ENCODE measurements at places on chromosomes 4 and X.

DNA sequence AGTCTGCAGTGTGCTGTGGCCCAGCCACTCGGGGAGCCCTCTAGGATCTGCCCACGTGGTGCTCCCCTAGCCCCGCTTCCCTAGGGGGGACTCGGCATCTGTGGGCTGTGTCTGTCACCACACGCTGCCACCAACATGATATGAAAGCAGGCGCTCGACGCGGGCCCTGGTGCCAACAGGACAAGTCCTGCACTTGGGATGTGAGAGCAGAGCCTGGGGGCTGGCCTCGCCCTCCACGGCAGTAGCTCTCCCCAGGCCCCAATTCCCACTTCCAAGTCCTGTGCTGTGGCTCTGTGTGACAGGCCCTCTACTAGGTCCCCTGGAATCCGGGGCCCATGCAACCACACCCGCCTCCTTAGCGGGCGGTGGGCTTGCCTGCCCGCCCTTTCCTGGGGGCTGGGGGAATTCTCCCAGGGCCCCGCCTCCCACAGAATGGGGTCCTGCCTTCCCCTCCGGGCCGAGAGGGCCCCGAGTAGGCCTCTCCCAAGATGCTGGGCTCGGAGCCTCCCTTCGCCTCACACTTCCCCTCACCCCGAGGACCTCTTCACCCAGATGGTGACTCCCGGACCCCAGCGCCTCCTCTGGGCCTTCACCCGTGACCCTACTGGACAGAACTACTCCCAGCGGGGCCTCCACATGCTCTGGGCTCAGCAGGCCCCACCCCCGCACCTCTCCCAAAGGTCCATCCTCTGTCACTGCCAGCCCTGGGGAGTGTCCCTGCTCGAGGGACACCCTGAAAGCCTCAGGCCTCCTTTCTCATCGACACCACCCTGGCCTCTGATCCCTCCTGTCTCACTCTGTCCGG is 11.2 kb downstream of the LRPAP1 start:
- no peak for DNase-seq

DNA sequence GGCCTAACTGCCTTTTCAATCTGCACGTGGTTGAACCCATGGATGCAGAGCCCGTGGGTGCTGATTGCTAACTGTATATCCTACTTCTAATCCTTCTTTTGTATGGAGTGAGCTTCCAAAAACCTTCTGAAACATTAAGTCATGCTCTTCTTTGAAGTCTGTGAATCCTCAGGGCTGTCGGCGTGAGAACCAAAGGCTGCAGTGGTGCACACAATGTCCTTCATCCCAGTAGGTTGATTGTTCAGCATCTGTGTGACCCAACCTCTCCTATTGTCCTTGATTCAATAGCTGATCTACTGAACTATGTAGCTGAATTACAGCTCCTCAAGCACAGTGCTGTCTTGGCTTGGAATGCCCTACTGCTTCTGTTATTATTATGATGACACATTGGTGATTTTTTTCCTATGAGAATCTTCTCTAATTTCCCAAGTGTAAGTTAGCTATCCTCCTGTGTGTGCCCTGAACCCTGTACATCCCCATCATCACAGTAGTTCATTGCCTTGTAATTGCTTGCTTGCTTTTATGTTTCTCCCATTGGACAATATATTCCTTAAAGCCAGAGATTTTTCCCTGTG is 294.6 kb downstream of the TRIML1 start:
- DNase-seq, result no peak

DNA sequence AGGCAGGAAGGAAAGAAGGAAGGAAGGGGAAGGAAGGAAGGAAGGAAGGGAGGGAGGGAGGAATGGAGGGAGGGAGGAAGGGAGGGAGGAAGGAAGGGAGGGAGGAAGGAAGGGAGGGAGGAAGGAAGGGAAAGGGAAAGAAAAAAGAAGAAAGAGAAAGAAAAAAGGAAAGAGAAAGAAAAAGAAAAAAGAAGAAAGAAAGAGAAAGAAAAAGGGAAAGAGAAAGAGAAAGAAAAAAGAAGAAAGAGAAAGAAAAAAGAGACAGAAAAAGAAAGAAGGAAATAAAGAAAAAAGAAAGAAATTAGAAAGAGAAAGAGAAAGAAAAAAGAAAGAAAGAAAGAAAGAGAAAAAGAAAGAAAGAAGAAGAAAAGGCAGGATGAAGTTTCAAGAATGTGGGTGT is 15.0 kb upstream of the NHSL2 start:
- DNase-seq, result no peak

GRCh38 chr4:104868533-104868932 is 278.1 kb upstream of the TET2 start:
- no peak for DNase-seq

- no peak for DNase-seq
Measured at GRCh38 chrX:97074400-97074799, 190.7 kb downstream of the RPA4 start.

- no peak for DNase-seq
Measured at GRCh38 chrX:124984140-124984813, 335.4 kb upstream of the TEX13C start.

DNA sequence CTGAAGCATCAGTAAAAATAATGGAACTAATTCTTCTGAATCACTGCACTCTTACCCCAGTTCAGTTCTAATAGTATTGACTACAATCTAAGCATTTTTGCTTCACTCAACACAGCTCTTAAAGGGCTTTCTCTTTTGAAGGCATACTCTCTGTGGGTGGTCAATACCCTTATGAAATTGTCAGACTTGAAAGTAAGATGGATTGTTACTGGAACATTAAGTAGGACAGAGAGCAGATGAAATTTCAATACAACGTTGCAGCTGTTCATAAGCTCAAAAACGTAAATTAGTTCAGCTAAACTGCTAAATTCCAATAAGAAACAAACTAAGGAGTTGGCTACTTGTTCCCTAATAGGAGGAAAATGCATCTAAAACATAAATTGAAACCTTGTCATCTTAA is 352.3 kb upstream of the TENM3 start:
- DNase-seq, result no peak

DNA sequence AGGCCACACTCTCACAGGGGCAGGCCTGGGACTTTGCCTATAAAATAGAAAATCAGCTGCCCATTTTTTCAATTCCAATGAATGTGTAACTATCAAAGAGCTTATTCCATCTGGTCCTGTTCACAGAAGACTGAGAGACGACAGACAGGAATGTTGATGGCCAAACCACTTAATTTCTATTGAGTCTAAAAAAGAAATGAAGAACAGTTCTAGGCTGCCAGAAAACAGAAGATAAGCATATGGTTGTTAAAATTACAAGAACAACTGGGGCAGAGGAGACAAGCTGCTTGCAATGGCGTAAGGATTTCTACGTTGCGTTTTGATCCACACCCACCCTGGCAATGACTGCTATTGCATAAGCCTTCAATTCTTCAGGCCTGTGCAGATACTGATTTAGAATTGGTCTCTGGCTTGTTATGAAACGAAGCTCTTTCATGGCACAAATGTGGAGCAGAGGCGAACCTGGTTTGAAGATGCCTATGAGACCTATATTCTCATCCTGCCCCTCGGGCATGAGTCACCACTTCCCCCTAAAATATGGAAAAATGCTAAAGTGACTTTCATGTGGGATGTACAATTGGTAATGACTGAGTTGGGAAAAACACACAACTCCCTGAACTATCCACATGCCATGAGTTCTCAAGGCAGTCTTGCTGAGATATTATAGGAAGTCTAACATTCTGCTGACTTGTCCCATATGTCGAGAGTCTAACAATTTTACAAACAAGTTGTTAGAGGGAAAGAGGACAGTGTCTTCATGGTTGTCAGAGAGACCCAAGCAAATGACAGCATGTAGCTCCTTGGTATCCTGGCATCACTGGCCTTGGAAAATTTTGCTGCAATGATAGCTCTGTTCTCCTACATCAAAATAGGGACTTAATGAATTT is 37.9 kb upstream of the SORBS2 start:
- DNase-seq, result no peak

DNA sequence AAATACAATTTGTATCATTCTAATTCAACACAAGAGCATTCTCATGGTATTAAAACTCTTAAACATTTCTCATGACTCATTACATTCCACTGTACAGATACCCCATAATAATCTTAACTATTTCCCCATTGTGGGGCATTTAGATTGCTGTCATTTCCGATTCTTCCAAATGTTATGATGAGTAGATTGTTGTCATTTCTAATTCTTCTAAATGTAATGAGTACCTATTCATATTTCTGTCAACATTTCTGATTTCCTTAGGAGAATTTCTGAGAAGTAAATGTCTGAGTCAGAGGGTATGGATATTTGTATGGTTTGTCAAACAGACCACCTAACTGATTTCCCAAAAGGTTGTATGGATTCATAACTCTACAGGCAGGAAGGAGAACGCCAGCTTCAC is 8.3 kb downstream of the S100G start:
- DNase-seq, result no peak

GRCh38 chr4:52687696-52688095 is 28.6 kb upstream of the USP46 start:
- no peak for DNase-seq

- DNase-seq, result no peak
Measured at GRCh38 chr4:25403699-25404098, 26.6 kb downstream of the ANAPC4 start.

GRCh38 chr4:101977076-101977475 is 186.5 kb downstream of the BANK1 start:
- DNase-seq, result no peak

- no peak for DNase-seq
Measured at GRCh38 chr4:183347566-183347965, 25.3 kb upstream of the CLDN24 start.

DNA sequence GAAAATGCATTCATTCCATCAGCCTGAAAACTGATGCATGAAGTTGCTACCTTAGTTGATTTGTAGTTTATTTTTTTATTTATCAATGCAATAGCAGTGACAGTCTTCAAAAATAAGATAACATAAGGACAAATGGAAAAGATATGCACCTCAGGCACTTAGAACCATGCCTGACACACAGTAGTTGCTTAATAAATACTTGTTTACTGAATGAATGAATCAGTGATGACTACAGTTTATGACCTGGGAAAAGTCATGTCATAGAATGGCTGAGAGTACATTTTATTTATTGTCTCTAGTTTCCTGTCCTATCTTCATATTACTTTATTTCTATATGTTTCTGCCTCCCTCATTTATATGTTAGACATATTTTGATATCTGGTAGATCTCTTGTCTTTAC is 171.8 kb downstream of the TLL1 start:
- no peak for DNase-seq

DNA sequence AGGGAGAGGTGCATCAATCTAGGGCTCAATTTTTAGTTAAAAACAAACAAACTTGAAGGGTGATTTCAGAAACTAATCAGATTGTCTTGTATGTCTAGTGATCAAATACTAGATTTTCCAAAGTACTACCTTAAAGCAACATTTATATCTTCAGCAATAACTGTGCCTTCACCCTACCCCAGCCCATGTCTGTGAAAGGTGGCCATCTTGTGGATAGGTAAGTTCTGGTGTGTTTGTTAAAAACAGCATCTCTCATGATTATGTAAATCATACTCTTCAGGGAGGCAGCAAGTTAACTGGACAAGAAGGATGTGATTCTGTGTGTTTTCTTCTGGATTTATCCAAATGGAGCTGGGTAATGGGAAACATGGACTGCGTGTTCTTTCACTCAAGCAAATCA is 81.4 kb upstream of the ACSL1 start:
- no peak for DNase-seq

- DNase-seq, result no peak
Measured at GRCh38 chr4:60865273-60865672, 334.9 kb upstream of the ADGRL3 start.

- no peak for DNase-seq
Measured at GRCh38 chrX:51148848-51149247, 183.8 kb upstream of the NUDT10 start.

DNA sequence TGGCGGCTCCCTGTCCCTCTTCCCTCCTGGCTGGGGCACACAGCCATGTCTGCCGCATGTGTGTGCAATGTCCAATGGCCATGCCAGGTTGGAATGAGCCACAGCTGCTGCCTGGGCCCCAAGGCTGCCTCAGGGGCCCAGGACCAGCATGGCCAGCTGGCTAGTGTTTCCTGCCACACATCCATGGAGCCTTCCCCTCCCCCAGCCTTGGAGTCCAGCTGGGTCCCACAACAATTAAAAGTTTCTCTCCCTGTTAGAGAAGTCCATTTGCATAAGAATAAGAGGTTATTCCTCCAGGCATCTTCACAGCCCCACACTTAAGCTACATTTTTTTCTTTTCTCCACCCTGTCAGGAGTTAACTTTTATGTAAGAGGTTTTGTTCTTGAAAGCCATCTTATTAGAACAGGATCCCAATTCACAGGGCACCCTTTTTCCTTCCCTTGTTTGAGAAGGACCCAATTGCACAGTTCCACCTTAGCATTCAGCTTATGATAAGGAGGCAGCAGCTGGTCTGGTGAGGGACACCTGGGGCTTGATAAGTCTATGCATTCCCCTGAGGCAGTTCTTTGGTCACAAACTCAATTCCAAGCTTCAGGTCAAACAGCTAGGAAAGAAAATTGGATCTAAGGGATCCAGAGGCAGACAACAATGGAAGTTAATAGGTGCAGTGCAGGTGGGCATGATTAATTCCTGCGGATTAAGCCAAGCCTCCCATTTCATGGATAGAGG is 963.3 kb upstream of the GRIA3 start:
- DNase-seq, result no peak

- DNase-seq, result no peak
Measured at GRCh38 chr4:40702800-40703151, 47.0 kb upstream of the NSUN7 start.

- DNase-seq, result no peak
Measured at GRCh38 chrX:39440799-39441284, 639.6 kb downstream of the MID1IP1 start.

DNA sequence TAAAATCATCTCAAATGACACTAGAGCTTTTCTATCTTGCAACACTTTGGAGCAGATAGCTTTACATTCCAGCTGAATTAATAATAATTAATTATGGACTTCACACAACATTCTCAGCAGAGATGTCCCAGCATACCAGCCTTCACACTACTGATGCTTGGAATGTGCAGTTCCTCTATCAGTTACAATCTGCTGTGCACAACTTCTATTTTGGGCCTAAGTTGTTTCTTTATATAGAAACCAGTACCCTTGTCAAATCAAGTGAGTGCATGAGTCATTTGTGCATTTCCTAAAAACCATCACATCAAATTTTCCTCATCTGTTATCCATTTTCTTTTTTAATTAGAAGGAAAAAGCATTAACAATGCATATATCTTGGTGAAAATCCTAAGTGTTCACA is 8.8 kb upstream of the RASL11B start:
- no peak for DNase-seq

All from stimulated activated CD4-positive, alpha-beta T cell treated with anti-CD3 and anti-CD28 coated beads, Interleukin-1b, Interleukin-23, amount 100 ng/mL, for 24 hours (primary cell).